Stimulated activated CD4-positive, alpha-beta T cell treated with anti-CD3 and anti-CD28 coated beads, Interleukin-15, amount 100 ng/mL, for 1 hour (primary cell): ENCODE measurements at places on chromosomes 12 and 14.

- DNase-seq, result no peak
Measured at GRCh38 chr12:98238515-98239130, 276.8 kb upstream of the TMPO start.

- DNase-seq, result no peak
Measured at GRCh38 chr12:77025782-77026314, 39.5 kb downstream of the E2F7 start.

GRCh38 chr12:77925536-77926108 lies 94.9 kb downstream of the NAV3 start:
- DNase-seq, result peak; percentile 0

DNA sequence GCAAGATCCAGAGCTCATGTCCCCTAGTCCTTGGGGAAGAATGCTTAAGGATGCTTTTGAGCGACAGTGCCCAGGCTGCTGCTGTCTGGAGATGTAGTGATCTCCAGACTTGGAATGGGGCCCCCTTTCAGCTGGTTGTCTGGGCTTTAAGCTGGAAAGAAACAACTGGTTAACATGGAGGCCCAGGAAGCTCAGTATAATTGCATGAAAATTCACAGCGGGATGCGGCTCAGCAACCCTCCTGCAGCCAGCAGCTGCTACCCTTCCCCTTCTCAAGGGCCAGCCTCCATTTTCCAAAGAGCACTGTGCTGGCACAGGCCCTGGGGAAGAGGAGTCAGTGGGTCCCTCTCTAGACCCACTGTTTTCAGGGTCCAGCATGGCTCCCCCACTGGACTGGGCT lies 26.3 kb downstream of the RAB35 start:
- no peak for DNase-seq

DNA sequence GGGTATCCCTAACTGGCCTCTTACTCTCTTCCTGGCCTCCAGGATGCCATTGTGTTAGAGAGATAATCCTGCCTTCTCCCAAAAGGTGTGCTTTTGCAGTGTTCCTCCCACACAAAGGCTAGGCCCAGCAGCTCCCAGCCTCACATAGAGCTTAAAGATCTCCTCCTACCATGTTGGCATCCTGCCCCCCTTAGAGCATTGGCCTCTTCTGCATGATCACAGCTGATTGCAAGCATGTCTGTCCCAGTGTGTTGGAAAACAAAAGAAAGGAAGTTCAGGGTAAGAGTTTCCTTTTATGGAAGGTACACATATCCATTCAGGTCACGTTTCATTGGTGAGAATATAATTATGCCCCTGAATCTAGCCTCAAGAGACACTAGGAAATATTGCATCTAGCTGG lies 405.4 kb downstream of the TMTC2 start:
- DNase-seq, result no peak

- no peak for DNase-seq
Measured at GRCh38 chr12:80325167-80325959, 118.7 kb upstream of the PTPRQ start.

- no peak for DNase-seq
Measured at GRCh38 chr14:105588236-105588860, 62.0 kb downstream of the TMEM121 start.

- no peak for DNase-seq
Measured at GRCh38 chr14:84390010-84390409, 1139.9 kb upstream of the FLRT2 start.

GRCh38 chr14:39621223-39621622 lies 189.0 kb upstream of the FBXO33 start:
- no peak for DNase-seq

GRCh38 chr12:38268612-38269011 lies 48.0 kb upstream of the ALG10B start:
- DNase-seq, result no peak

DNA sequence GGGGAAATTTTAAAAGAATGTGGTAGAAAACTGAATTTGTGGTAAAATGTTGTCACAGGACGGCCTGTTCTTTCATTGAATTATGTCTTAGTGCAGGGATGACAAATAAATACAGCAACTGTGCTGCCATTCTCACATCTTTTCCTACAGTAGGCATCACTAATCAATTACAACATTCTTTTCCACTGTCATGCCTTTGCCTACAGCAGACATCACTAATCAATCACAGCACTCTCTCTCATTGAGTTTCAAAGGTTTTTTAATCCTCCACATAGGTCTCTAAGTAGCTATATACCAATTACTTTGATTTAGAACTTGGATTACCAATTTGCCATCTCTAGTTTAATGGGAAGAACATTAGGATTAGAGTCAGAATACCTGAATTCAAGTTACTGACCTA lies 30.1 kb downstream of the NTF3 start:
- DNase-seq, result no peak

GRCh38 chr12:50725011-50725942 lies 38.6 kb upstream of the ATF1 start:
- no peak for DNase-seq

DNA sequence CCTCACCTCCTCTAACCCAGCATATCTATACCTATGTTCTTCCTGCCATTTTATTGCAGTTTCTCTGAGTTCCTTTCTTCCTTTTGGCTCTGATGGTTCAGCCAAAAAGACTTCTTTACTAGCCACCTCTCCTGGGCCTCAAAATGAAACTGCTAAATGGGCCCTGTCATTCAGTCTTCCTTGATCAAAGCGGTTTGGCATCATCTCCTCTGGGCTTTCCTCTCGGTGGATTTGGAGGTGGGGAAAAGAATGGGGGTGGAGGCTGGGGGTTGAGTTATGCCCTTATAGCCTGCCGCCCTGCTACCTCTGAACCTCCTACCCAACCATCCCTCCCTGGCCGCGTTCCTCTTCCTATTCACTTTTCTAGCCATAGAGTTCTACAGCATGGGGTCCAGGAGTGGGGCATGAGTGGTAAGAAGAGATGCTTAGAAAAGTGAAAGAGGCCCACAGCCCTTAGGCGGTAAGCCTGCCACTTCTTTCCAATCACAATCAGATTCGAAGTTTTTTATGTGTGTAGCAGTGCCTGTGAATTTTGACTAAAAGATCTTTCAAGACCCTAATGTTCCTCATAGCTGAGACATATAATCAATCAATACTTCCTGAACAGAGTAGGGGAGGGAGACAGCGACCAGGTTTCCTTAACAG lies 2.5 kb downstream of the AJUBA start:
- no peak for DNase-seq

- no peak for DNase-seq
Measured at GRCh38 chr12:29133181-29133580, 15.9 kb upstream of the FAR2 start.

DNA sequence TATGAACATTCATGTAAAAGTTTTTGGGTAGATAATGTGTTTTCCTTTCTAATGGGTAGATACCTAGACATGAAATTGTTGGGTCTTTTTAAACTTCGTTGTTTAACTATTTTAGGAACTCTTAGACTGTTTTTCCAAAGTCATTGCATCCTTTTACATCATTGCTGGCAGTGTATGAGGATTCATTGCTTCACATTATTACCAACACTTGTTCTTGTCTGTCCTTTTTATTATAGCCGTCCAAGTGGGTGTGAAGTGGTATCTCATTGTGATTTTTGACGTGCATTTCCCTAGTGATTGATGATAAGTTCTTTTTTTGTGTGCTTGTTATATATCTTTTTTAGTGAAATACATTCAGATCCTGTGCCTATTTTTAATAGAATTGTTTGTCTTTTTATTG lies 39.4 kb downstream of the USP15 start:
- no peak for DNase-seq

- DNase-seq, result no peak
Measured at GRCh38 chr12:40959041-40959440, 229.1 kb upstream of the PDZRN4 start.

DNA sequence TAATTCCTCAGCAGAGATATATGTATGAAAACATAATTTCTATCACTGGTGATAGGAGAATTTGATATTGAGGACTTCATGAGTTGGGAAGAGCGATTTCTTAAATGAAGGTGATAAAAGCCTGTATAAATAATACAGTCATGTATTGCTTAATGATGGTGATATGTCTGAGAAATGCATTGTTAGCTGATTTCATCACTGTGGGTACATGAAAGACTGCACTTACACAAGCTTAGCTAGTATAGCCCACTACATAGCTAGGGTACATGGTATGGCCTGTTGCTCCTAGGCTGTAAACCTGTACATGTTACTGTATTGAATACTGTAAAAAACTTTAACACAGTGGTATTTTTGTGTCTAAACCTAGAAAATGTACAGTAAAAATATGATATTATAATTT lies 63.4 kb downstream of the ANO4 start:
- no peak for DNase-seq

DNA sequence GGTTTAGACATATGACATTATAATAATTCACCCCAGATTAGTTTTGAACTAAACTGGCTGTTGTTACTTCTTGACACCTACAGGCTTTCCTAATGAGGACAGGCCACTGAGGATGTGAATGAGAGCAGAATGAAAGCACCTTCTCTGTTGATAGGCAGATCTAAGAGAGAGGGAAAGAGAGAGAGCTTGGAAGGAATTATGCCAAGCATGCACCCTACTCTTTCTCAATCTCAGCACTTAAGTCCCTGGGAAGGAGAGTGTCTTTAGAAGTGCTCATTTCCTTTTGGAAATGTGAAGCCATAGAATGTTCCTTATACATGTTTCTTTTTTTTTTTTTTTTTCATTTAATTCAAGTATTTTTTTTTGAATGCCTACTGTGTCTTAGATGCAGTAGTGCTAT lies 49.0 kb downstream of the TBC1D15 start:
- no peak for DNase-seq

GRCh38 chr14:75905147-75905904 lies 76.5 kb downstream of the TGFB3 start:
- no peak for DNase-seq
